ENCODE measurements at places on chromosomes 1 and 21.

DNA sequence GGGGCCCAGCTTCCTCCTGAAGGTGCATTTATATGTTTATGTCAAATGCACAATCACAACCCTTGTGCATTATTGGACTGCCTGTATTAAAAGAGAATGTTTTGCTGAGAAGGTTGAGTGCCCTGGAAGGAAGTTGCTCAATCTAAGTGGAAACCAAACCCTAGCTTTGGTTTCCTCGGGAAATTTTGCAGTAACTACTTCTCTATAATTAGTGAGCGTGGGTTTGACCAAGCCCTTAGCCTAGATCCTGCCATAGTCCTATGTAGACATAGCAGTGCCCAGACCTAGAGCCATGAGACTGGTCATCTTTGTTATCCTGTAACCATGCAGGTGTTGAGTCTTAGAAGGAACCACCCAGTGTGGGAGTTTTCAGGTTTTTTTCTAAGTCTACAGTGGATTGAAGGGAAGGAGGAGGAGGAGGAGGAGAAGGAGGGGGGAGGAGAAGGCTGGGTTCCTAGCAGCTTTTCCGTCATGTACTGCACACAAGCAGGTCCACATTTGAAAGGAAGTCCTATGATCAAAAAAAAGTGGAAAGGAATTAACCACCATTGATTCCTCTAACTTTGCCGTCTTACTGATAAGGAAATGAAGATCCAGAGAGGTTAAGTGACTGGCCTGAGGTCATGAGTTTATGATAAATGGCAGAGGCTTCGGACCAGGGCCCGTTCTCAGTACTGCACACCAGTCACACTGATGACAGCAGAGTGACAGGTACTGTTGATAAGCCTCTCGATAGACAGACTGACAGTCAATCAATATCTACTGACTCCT is 72.2 kb upstream of the LYST start:
- no peak for DNase-seq

DNA sequence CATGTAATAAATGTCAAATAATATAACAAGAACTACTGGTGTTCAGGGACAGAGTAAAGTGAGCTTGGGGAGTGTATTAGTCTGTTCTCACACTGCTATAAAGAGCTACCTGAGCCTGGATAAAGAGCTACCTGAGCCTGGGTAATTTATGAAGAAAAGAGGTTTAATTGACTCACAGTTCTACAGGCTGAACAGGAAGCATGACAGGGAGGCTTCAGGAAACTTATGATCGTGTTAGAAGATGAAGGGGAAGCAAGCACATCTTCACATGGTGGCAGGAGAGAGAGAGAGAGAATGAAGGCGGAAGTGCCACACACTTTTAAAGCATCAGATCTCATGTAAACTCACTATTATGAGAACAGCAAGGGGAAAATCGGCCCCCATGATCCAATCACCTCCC is 205.9 kb downstream of the CTH start:
- DNase-seq: no peak

DNA sequence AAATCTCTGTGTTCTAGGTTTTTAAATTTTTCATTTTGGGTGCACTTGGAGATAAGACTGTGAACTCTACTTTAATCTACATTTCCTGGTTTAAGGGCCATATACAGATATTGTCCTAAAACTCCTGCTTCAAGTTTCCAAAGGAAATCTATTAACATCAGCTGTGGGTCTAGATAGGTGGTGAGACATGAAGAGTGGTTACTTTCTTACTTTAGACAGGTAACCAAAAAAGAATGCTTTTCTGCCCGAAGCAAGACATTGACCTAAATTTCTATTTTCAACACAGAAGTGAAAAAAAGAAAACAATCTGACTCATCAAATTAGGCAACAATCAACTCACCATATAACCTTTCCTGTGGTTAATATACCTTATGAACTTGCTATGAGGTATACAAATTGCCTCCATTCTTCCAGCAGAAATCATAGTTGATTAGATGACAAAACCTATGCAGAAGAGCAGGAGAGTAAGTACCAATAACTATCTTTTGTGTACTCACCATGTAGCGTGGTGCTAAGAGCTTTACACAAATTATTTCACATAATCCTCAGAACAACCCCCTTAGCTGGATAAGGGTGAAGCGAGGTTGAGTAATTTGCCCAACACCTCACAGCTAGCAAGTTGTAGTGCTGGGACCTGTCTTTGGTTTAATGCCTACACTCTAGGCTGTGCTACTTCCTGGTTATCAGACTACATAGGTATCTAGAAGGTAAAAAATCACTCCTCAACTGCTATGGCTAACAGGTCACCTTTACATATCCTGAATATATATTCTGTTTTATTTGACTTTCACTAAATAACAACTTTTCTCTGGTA is 23.4 kb upstream of the PTPN14 start:
- no peak for DNase-seq

GRCh38 chr1:100597061-100597741 is 59.3 kb downstream of the GPR88 start:
- no peak for DNase-seq

GRCh38 chr1:43274125-43274803 is 4.5 kb downstream of the TMEM125 start:
- DNase-seq: no peak

Measured in stimulated activated CD8-positive, alpha-beta memory T cell treated with anti-CD3 and anti-CD28 coated beads, Interleukin-7, amount 100 ng/mL, for 48 hours (primary cell).